ENCODE measurements at places on chromosomes 12 and 14.

DNA sequence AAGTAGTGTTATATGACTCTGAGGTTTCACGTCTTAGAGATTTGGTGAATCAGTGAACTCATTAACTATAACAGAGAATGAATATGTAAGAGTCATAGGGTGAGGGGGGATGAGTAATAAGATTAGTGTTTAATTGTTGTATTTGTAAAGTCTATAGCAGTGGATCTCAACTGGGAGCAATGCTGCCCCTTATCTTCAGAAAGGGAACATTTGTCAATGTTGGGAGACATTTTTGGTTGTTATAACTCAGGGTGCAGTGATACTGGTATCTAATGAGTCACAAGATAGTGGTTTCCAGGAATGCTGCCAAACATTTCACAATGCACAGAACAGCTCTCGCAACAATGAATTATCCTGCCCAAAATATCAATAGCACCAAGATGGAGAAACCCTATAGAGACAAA lies 1193.7 kb downstream of the GALC start:
- no peak for DNase-seq

GRCh38 chr14:95994593-95994928 lies 44.6 kb upstream of the C14orf132 start:
- no peak for DNase-seq

- DNase-seq, result peak; percentile 70
Measured at GRCh38 chr12:52156757-52157565, 34.9 kb downstream of the KRT80 start.

GRCh38 chr14:90019824-90020523 lies 41.8 kb upstream of the KCNK13 start:
- DNase-seq, result no peak

DNA sequence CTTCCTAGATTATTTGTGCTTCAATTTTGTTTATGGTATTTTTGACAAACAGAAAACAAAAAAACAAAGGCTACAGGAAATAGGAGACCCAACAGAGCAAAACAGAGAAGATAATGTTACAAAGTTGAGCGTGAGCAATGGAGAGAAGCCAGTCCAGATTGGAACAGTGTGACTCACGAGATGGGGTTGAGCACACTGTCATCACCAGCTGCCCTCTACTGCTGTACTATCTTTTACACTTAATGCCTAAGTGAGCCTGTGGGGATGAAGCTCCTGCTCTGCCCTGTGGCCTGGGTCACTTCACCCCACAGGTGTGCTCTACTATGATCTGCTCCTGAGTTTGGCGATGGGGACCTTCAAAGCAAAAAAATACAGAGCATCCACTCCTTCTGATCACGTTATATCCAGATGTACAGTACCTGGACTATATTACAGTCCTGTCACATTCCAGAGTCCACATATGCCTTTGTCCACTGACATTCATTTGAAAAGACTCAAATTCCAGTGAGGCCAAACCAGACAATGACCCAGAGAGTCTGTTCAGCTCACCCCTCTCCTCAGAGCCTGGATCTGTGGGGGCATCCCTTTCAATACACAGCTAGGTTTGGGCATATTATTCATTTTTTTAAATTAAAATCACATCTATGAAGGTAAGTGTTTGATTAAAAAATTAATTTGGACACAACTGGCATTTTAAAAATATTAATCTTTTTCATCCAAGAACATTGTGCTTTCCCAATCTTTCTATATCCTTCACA lies 4.4 kb downstream of the IPO8 start:
- no peak for DNase-seq

DNA sequence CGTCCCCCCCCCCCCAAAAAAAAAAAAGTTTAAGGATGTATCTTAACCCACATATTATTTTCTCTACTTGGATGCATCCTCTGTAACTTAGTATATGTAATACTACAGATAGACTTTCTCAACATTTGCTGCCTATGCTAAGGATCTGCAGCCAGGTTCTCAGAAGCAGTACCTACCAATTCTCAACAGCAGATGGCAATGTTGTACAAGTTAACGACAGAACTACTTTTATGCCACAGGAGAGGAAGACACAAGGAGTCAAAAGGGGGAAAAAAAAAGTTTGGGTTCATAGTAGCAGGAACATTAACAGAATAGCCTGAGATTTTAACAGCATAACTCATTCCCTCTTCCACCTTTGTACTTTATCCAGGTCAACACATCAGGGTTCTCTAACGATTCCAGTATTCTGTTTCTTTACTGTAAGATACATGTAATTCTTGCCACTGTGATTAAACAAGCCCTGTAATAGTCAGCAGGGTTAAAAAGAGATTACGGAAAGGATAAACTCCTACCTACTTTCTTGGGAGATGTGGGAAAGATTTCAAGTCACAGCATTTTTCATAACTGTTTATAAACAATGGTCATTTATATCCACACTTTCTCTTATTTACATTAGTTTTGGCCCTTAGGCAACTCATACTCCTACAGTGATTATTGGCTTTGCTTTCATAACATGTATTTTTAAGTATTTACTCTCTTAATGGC lies 5.7 kb upstream of the NEK9 start:
- DNase-seq, result peak; percentile 51

GRCh38 chr14:96086574-96087077 lies 47.5 kb downstream of the C14orf132 start:
- DNase-seq, result no peak

DNA sequence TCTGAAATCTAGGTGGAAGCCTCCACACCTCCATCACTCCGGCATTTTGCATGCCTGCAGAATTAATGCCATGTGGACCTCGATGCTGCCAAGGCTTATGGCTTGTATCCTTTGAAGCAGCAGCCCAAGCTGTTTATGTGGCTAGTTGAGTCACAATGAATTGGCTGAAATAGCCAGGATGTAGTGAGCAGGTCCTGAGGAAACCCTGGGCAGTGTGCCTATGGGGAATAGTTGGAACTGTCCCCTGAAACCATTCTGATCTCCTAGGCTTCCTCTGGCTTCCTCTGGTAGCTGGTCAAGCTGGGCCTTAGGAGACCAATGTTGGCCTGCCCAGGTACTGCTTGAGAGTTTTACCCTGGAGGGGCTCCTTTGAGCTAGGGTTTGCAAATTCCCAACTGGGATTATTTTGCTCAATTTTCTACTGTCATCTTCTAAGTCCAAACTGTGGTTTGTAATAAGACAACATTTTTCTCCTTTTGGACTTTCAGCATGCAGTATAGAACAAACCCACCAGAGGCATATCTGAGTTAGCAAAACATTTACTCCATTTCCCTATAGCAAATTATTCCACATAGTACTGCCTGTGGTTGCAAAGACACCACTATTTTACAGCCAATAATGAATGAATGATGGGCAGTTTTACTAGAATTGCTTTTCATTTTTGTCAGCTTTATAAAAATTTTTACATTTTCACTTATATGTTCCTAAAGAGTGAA lies 85.1 kb upstream of the AMIGO2 start:
- no peak for DNase-seq

- DNase-seq, result no peak
Measured at GRCh38 chr12:32533971-32534590, 134.7 kb downstream of the FGD4 start.

DNA sequence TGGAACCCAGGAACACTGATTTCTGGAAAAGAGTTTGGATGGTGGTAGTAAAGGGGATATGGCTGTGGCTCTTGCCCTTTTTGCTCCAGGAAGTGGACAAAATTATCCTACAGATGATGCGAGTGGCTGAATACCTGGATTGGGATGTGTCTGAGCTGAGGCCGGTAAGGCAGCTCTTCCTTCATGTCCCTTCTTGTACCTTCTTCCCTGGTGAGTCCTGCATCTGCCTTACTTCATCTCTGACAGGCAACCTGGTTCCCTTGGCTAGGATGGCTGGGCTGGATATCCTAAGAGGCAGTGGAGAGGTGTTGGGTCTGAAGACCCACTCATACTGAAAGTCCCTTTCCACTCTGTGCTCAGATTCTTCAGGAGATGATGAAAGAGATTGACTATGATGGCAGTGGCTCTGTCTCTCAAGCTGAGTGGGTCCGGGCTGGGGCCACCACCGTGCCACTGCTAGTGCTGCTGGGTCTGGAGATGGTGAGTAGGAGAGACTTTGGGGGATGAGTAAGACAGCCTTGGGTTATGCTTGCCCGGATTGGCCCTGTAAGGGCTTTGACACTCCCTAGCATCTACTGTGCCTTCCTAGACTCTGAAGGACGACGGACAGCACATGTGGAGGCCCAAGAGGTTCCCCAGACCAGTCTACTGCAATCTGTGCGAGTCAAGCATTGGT lies 8.0 kb downstream of the DGKA start:
- DNase-seq, result no peak

Measured in NCI-H1436 (cell line).